ENCODE measurements at places on chromosomes 12 and 14.

DNA sequence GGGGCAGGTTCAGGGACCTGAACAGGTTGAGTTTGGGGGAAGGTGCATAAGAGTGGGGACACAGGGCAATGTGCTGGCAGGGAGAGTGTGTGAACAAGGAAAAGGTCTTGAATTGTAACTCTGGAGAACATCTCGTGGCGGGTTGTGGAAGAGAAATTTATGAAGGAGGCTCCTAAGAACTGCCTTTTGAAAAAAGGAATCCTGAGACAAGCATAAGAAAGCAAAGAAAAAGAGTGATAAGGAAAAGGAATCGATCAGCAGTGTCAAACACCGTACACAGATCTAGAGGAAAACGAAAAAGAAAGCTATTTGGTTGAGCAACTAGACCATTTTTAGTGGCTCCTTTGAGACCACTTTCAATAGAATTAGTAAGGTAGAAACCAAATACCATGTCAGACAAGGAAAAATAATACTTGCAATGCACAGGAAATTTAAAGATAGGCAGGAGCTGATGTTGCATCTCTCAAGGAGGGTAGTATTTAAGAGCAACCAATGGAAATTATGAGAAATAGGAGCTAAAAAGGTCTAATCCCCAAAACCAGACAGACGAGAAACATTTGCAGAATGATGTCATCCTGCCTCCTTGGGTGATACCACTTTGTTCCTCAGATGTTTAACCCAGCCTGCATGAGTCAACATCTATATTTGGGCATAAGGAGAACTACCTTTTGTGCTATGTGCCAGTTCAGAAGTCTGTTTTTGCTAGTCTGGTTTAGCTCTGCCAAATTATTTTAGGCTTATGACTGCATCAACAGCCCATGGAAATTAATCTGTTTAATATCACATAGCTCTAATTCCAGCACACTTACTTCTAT lies 64.5 kb upstream of the STK38L start:
- no peak for DNase-seq

- DNase-seq = no peak
Measured at GRCh38 chr12:24905431-24905830, 43.5 kb downstream of the BCAT1 start.

DNA sequence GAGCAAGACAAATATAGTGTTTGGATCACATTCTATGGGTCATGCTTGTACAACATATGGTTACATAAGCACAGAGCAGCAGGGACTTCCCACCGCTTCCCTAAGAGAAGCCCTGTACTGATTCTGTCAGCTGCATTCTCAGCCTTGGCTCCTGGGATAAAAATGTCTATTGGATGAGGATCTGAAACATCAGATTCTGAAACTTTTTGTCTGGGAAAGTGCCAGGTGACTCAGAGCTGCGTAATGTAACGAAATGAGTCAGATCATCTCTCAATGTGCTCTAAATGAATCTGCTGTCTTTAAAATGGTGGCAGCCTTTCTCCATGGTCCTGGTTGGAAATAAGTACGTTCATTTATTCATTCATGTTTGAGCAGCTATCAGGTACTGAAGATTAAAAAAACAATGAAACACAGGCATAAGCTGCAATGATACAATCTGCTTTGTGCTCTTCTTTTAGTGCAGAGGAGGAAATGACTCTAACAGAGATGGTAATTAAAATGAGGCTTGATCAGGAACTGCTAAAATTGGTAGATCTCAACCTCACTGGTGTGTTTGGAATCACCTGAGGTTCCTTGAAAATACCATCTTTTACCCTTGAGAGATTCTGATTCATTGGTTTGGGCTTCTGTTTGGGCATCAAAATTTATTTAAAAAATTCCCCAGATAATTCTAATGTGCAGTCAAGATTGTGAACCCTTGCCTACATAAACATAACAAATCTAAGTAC lies 99.1 kb upstream of the NAP1L1 start:
- no peak for DNase-seq

DNA sequence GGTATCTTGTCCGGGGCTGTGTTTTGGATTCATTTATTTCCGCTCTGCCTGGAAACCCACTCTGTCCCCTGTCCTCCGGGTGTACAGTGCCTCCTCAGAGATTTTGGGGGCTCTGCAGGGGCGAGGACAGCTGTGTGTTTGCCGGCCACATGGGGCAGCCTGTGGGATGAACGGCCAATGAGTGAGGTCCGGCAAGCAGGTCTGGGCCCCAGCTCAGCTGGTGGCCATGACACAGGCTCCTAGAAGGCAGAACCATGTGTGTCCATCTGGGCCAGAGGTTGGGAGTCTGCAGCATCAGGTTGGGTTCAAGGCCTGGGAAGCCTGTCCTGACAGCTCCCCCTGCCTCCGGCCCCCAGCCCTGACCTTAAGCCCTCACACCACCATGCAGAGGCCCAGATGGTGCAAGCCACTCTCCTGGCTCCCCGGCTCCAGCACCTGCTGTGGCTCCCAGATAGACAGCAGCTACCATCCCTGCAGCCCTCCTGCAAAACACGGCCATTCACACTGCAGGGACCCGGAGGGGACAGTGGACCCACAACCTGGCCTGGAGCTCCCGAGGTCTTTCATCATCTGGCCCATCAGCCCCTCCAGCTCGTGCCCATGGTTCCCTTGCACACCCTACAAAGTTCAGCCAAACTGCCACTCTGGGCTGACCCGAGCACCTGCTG lies 220.1 kb upstream of the C14orf180 start:
- DNase-seq = peak; percentile 36

DNA sequence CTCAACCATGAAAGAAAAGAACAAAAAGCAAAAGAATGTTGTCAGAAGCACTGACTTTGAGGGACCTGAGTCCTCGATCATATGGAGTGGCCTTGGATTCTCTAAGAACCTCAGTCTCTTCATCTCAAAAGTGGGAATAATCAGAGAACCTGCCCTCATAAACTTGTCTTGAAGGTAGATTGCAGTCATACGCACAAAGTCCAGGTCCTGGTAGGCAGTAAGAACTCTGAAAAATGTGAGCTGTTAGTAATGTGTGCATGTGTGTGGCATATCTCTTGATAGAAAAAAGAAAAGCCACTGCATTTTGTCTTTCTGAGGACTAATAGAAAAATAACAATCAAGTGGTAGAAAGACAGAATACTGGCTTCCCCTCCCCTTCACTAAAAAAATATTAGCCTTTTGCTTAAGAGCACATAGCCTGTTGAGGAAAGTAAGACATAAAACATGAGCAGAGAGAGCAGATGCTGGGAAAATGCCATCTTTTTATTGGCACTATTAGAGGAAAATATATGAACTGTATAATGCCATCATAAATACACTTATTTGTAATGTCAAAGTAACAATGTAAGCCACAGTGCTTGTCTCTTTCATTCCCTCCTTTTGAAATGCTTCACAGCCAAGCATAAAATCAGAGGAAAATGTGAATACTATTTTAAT lies 205.1 kb upstream of the TBX3 start:
- peak; percentile 11 for DNase-seq

GRCh38 chr12:49540229-49541139 lies 1.7 kb downstream of the KCNH3 start:
- DNase-seq = peak; percentile 65

DNA sequence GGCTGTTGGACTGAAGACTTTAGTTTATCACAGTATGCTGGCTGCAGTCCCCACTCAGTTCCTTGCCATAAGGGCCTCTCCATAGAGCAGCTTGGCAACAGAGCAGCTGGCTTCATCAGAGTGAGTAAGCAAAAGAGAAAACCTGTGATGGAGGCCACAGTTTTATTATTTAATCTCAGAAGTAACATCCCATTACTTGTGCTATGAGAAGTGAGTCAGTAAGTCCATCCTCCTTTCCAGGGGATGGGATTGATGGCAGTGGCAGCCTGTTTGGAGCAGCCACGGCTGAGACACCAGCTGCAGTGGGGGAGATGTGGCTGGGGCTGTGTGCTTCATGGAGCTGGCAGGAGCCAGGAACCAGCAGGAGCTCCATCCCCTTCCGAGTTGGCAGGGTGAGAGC lies 138.5 kb upstream of the SRRM4 start:
- no peak for DNase-seq

GRCh38 chr12:44285321-44285960 lies 449.6 kb downstream of the TMEM117 start:
- no peak for DNase-seq

GRCh38 chr12:26274441-26275312 lies 79.3 kb downstream of the SSPN start:
- peak; percentile 83 for DNase-seq

DNA sequence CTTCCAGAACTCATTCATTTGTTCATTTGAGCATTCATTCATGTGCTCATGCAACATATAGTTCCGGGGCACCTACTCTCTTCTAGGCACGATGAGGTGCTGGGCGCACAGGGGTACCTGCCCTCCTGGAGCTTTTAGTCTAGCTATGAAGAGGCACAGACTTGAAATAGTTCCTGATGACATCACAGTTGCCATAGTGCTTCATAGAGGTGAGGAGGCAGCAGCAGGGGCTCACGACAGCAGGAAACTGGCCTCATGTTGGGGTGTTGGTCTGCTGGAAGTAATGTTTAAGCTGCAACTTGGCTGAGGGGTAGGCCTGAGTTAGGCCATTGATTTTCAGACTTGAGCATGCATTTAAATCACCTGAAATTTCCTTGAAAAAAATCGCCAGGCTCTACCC lies 195.5 kb downstream of the PHETA1 start:
- no peak for DNase-seq
